ENCODE measurements at places on chromosomes 16 and 17.

DNA sequence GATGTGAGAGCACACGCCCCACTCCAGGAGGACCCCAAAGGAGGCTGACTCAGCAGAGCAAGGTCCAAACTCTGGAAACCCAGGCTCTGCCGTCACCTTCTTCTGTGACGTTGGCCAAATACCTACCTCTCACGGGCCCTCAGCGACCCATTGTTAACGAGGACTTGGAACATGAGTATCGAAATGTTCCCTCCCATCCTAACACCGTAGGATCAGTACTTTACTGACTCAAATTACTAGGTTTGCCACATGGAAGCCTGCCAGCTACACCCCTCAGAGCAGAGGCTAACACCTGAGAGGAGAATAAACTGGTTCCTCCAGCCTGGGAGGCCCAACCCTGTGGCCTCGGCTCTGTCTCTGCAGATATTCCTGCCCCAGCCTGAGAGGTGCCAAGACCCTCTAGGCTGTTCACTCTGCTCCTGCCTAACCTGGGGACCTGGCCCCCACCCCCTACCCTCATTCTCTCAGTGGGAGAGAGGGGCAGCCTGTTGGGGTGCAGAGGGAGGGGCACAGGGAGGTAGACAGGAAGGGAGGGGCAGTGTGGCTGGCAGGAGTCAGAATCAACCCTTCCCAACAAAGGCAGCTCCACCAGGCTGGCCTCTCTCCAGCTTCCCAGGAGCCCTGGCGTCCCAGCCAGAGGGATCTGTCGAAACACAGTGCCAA lies 4.4 kb downstream of the PITPNM3 start:
- no peak for DNase-seq

- peak; percentile 64 for DNase-seq
Measured at GRCh38 chr17:68601565-68602288, 560 bp upstream of the FAM20A start.

DNA sequence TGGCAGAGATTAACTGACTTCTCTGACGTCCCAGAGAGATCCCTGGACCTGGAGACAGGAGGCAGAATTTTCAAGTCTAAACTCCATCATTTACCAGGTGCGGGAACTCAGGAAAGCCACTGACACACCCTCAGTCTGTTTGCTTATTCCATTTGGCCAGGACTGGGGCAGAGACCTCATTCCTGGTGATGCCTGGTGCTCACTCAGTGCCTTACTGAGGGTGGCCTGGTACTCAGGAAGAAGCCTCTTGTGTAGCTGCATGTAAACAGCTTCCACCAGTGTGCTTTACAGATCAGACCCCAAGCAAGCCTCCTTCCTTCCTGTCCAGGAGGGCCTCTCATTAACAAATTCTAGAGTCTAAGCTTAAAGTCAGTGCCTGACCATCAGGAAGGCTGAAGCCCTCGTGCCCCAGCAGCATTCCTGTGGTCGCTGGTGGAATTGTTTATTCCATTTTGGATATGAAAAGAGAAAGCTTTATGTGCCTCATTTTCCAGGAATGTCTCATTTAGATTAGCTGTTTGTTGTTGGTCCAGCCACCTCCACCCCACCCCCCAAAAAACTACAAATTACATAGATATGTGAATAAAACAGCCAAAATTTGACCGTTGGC lies 236.1 kb upstream of the CDH5 start:
- DNase-seq, result no peak

DNA sequence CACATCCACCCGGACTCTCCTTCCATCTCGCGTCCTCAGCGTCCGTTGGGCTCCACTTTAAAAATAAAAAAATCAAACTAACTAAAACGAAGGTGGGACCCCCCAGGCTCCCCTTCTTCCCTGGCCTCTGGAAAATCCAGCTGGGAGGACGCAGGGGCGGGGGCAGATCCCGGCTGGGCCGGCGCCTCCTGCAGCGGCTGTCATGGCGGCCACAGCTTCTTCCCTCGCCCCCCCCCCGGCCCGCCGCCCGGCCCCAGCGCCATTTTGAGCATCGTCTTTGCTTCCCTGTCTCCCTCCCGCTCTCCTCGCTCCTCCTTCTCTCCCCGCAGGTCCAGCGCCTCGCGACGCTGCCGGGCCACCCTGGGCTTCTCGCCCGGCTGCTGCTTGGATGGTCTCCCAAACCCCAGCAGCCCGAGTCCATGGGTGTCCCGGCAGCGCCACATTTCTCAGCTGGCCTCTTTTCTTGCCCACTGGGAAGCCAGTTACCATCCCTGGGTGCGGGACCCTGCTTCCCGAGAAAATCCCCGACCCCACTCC lies 3.3 kb downstream of the HOXB2 start:
- DNase-seq, result peak; percentile 50

DNA sequence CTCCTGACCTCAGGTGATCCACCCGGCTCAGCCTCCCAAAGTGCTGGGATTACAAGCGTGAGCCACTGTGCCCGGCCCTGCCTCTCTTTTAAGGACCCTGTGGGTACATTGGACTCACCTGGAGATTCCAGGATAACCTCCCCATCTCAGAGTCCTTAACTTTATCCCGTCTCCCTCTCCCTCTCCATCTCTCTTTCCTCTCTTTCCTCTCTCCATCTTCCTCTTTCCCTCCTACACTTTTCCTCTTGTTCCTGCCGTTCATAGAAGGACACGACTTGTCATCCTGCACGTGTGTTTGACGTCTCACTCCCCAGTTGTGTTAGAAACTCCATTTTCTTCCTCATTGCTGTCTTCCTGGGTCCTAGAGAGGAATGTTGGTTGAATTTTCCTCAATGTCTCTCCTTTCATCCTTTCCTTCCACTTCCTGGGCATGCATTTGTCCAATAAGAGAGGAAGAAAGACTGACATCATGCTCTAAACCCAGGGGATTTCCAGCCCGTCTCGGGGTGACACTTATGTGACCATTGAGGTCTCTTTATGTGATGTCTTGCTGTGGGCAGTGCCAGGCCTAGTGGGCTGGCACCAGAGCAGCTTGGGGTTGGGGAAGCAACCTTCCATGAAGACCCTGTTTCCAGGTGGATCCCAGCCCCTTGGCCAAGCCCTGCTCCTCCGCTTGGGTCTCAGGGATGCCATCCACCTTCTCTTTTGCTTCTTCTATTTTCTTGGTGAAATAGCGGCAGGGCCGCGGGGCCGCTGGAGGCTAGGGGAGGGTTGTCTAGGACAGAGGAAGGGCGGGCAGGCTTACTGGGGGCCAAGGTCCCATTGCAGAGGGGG lies 39.8 kb upstream of the IRF8 start:
- peak; percentile 78 for DNase-seq

DNA sequence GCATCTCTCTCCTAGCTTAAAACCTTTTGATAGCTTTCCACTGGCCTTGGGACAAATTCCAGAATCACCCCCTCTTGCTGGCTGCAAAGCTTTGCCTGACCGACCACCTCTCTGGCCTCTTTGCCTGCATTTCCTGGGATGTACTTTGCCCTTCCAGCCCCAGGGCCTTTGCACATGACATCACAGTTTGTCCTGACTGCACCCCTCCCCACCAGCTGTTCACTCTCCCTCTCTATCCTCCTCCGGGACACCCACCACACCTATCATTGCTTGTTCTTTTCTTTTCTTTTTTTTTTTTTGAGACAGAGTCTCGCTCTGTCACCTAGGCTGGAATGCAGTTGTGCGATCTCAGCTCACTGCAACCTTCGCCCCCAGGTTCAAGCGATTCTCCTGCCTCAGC lies 7.9 kb downstream of the AANAT start:
- DNase-seq, result no peak

DNA sequence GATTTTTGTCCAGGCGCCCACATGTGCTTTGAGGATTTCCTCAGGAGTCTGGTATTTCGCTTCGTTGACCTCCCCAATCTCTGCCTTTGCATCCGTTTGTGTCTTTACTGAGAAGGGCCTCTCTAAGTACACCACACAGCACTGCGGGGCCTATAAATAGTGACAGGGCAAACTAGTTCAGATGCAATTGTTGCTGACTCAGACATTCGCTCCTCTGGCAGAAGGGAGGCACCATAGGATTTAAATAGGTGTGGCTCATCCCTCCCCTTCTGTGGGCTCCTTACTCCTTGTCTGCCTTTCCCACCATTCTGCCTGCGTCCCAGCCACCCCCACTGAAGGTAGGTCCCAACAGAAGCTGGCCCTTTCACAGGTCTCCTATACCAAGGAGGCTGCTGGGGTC lies 192.3 kb downstream of the SHISA9 start:
- no peak for DNase-seq

- peak; percentile 61 for DNase-seq
Measured at GRCh38 chr17:77423589-77424451, 283.1 kb downstream of the SEC14L1 start.

DNA sequence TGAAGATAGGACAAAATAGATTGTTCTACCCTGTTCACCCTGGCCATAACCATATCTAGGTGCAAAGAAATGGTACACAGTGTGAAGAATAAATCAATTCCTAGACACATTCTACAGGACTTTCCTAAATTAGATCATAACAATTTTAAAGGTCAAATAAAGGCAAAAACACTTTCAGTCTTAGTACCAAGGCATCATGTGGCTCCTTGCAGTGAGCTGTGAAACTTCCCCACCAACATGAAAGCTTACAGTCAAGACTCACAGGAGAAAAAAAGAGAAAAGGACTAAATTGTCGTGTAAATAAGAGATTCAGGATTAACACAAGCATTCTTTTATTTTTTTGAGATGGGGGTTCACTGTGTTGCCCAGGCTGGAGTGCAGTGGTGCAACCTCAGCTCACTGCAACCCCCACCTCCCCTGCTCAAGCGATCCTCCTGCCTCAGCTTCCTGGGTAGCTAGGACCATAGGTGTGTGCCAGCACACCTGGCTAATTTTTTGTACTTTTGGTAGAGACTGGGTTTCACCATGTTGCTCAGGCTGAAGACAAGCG lies 14.2 kb downstream of the NSMCE1 start:
- peak; percentile 74 for DNase-seq

- no peak for DNase-seq
Measured at GRCh38 chr16:11536104-11536866, 50.4 kb downstream of the LITAF start.

DNA sequence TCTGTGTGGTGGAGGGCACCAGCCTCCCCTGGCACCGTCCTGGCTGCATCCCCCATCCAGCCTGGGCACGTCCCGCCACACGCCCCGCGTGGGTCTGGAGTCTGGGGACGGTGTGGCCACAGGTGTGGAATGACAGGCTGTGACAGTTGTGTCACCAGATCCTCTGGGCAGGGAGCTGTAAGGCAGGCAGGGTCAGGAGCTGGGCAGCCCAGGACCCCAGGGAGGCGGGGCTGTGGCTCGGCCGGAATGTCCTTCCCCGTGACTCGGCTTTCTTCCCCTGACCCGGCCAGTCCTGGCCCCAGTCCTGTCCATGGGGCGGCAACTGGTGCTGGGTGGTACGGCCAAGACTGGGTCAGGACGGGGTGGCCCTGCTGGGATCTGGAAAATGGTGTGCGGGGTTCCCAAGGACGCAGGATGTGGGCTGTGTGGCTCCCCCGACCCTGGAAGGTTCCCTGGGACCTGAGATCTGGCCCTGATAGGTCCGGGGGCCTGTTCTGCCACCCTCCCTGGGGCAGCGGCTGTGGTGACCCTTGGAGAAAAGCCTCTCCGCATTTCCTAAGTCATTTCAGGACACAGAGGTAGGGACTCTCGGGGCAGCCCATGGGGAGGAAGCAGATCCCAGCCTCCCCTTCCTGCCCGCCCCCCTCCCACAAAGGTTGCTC lies 3.3 kb upstream of the SLC16A3 start:
- no peak for DNase-seq

DNA sequence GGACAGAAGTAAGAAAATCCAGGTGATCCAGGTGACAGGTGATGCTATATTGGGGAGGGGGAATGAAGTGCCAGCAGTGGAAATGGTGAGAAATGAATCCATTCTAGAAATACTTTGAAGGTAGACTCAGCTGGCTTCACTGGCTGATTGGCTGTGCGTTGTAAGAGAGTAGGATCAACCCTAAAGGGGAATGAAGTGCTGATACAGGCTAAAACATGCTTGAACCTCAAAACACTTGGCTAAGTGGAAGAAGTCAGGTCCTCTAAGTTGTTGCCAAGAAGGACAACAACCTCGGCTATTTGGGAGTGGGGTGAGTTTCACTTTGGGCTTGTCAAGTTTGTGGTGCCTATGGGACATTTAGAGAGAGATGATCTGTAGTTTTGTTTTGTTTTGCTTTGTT lies 24.1 kb upstream of the SCNN1B start:
- no peak for DNase-seq

DNA sequence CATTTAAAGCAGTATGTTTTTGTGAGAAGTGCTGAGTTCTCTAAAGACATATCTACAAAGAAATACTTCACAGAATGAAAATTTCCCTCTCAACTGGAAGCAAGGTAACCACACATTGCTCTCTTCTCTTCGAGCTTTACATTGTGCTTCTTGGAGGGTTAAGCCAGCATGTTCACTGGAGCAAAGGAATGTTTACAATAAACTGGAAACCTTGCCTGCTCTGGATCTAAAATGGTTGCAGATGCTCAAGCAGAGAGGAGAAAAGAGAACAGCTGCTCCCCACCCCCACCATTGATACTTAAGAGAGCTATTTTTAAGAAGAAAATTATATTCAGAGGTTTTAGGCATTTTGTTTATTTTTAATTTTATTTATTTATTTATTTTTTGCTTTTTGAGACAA lies 213.1 kb downstream of the CEP112 start:
- no peak for DNase-seq

GRCh38 chr16:69836257-69836656 lies 74.1 kb downstream of the WWP2 start:
- no peak for DNase-seq

DNA sequence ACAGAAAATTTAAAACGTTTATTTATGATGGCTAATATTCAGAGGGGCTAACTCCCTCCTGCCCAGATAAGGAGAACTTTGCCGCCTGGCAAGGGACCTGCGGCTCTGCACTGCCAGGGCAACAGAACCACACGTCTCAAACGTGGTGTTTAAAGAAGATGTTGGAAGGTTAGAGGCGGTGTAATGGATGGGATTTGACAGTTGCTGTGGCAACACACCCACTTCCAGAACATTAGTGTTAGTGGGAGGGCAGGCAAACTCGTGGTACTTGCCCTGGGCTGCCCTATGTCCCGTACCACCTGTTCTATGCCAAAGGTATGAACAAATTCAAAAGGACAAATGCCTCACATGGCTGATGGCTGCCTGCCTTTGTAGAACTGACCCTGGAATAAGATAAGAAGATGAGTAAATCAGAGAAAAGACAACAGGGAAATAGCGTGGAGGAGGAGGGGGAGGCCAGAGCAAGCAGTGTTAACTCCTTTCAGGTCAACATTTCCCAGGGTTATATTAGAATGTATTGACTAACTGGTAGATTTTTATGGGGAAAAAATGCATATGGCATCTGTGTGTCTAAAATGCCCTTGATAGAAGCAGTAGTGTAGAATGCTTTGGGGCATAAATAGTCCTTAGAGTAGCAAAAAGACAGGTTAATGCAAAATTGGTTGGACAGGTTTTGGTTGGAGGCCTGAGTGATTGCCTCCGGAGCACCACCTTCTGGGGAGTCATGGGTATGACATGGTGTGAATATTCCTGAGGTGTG lies 30.8 kb downstream of the HLF start:
- peak; percentile 61 for DNase-seq
